ENCODE measurements at places on chromosomes 6 and 20.
A peak's percentile ranks its signal among the peaks of the same experiment; 100 is the strongest.

- no peak for DNase-seq
These were observed 140.4 kb downstream of the F13A1 start for GRCh38 chr6:6179858-6180623.

GRCh38 chr6:147166360-147166944 is 37.8 kb upstream of the STXBP5 start:
- DNase-seq: peak; percentile 45

- no peak for DNase-seq
These were observed 1.5 kb downstream of the TP53INP2 start for GRCh38 chr20:34705397-34706301.

DNA sequence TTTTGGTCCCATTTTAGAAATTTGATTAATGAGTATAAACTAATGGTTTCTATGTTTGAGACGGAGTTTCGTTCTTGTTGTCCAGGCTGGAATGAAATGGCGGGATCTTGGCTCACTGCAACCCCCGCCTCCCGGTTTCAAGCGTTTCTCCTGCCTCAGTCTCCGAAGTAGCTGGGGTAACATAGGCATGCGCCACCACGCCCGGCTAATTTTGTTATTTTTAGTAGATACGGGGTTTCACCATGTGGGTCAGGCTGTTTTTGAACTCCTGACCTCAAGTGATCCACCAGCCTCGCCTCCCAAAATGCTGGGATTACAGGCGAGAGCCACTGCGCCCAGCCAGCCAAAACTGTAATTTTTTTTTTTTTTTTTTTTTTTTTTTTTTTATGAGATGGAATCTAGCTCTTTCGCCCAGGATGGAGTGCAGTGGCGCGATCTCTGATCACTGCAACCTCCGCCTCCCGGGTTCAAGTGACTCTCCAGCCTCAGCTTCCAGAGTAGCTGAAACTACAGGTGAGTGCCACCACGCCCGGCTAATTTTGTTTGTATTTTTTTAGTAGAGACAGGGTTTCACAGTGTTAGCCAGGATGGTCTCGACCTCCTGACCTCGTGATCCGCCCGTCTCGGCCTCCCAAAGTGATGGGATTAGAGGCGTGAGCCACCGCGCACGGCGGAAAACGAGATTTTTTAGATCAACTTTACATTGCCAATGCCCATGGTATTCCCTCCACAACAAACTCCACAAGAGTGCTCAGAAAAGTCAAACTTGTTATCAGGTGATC is 127.8 kb downstream of the HFE start:
- DNase-seq: no peak

DNA sequence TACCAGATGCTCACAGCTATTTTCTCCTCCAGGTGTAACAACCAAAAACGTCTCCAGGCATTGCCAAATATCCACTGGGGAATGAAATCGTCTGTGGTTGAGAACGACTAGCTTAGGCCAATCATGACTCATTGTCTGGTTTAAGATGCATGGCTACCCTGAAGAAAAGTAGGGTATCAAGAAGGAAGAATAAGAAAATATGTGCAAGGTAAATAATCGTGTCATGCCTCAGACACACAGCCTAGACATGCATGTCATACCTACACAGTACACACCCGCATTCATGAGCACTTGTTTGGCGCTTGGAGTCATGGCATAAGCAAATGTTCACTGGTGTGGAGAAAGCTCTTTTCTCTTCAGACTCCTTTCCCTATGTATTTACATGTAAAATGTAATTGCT is 745.7 kb downstream of the MAFB start:
- DNase-seq: no peak

DNA sequence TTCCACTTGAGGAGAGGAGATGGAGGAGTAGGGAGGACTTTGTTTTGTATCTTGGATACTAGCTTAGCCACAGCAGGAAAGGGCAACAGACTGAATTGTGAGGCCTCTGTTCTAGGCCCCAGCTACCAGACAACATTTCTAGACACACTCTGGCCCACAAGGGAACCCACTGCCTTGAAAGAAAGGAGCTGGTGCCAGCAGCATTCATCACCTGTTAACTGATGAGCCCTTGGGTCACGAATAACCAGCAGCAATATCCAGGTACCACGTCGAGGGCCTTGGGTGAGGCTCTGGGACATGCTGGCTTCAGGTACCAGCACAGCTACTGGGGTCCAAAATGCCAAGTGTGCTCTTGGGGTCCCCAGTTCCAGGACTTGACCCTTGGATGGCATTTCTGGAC is 165.5 kb downstream of the PRKN start:
- no peak for DNase-seq

DNA sequence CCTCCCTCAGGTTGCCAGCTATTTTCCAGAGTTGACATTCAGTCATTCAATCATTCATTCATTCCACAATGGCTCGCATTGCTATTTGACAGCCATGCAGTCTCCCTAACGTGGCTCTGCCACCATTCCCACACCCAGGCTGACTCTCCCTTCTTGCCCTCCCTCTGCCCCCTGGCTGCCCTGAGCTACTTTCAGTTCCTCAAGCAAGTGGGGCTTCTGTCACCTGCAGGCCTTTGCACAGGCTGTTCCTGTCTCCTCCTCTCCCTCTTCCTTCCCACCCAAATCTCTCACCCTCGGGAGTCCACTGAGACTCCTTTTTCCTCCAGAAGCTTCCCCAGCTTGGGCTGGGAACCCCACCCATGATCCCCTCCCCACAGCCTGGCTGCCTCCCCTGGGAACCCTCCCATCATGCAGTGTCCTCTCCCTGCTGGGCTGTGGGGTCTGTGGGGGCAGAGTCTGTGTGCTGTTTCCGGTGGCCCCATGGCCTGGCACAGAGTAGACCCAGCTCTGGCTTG is 2.6 kb downstream of the PACSIN1 start:
- no peak for DNase-seq

- no peak for DNase-seq
These were observed 17.9 kb downstream of the SLC22A2 start for GRCh38 chr6:160240691-160241084.

DNA sequence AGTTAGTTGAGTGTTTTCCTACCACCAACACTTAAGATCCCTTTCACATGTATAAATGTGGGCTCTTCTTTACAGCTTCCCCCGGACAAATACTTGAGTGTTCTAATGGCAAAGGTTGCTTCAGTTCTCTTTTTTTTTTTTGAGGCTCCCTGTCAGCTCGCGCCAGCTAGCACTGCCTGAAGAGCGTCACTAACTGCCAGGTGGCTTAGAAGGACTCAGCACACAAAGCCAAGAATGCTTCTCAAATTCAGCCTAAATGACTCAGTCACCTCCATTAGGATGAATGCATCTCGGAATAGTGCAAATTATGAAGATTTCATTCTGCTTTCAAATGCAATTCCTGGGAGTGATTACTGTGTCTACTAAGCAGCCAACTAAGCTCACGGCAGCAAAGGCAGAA is 150.7 kb upstream of the BTBD3 start:
- DNase-seq: no peak

GRCh38 chr6:47740714-47741113 is 41.1 kb upstream of the OPN5 start:
- no peak for DNase-seq

DNA sequence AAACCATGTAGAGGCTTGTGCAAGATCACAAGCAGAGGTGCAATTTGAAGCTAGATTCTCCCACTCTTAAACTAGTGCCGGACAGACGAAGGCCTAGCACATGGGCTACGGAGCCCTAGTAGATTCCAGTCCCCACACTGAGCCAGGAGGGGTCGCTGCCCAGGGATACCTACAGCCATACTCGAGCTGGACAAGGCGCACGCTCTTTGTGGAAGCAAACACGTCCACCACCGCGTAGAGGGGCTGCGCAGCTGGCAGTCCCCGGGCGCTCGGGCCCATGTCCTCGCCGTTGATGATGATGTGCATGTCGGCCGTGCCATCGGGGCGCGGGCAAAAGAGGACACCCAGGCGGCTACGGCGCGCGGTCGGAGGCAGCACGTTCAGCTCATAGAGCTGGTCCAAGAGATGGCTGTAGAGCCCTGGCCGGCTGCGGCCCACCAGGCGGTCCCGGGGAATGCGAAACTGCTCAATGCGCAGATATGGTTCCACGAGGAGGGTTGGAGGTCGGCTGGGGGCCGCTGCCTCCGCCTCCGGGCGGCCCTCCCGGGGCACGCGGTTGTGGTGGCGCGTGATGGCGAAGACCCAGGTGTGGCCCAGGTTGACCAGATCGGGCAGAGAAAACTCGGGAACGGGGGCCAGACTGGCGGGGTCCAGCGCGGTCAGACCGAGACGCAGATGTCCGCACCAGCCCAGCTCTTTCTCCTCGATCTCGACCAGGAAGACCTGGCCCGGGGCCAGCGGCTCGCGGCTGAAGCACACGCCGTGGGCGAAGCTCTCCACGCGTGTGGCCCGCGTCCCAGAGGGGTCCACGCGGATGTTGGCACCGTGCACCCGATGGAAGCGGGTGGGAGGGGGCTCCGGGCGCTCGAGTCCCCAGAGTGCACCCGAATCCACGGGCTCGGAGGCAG is 677 bp downstream of the NEURL2 start:
- peak; percentile 91 for DNase-seq

DNA sequence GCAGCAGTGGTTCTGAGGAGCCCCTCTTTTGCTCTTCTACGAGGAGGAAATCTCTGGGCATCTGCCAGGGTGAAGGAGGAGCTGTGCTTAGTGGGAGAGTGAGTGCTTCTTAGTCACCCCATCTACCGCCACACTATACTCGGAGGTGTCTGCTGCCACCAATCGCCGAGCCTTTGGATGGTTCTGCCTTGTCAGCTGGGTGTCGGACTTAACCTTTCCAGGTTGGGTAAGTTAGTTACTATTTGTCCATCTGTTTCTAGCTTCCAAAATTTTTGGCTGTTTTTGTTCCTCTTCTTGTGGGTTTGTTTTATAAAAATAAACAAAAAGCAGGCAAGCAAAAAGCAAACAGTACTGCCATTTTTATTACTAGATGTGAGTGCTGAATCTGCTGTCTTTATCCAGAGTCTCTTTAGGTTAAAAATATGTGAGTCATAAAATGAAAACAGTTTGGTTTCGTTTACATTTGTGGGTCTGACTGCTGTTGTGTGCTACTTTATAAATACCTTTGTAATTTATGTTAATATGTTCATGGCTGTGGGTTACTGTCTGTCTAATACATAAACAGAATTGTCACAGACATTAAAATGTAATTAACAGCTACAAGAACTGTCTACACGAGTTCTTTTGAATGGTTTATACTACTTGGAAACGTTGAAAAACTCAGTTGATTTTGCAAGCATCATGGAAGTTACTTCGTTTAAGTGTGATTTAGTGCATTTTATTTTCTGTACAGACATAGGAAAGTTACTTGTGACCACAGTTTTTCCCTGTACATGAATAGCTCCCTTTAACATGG is 89.2 kb downstream of the ARID1B start:
- DNase-seq: no peak

DNA sequence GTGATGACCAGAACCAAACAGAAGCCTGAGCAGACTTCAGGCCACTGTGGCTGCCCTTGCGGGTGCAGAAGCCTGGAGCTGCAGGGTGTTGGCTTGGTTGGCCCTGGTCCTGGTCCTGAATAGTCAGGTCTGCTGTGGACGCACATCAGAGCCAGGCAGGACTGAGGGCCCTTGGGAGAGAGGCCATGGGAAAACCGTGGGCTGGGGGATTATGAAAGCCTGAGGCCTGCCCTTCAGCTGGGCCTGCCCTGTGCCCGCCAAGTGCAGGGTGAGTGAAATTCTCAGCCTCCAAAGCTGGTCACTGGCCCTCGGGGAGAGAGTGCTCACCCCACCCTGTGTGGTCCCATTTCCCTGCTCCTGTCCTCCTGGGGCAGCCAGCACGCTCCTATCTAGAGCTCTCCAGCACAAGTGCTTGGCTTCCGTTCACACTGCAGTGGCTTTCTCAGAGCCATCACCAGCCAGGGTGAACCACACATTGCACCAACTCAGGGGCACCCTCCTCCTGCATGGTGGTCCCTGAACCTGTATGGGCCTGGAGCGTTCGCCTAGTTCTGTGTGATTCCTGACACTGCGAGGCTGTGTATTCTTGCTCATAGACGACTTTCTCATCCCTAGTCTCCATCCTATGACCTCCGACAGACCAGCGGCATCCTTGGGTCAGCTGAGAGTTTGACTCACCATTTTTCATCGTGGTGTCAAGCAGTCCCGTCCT is 146.1 kb downstream of the TTLL2 start:
- DNase-seq: no peak

GRCh38 chr20:41331731-41332130 is 8.9 kb upstream of the LPIN3 start:
- no peak for DNase-seq
